ENCODE measurements at places on chromosomes 7 and 10. TPM values are rescaled to one million over a fixed set of nuclear protein-coding genes. Genes with fewer than 3 reads are reported as not detected.

- DNase-seq, result no peak
Observed at GRCh38 chr10:49118430-49119074, 3.2 kb upstream of the VSTM4 start.

GRCh38 chr7:40883826-40884225 is 749.0 kb downstream of the SUGCT start:
- DNase-seq, result no peak

- no peak for DNase-seq
Observed at GRCh38 chr10:103280506-103280905, 3.6 kb downstream of the INA start.

DNA sequence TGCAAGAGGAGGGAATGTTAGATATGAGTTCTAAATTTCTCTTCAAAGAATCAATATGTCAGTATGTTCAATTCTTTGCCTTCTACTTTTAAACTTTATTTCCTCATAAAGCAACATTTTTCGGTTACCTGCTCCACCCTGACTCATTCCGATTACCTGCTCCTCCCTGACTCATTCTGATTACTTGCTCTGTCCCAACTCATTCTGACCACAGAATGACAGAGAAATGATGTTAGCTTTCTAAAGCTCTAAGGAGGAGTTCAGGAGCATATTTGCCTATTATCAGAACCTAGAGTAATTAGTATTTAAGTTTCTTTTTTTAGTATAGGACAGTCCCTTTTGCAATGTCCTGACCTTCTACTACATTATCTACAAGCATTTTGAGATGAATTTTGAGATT is 24.5 kb upstream of the PPP1R9A start:
- no peak for DNase-seq

DNA sequence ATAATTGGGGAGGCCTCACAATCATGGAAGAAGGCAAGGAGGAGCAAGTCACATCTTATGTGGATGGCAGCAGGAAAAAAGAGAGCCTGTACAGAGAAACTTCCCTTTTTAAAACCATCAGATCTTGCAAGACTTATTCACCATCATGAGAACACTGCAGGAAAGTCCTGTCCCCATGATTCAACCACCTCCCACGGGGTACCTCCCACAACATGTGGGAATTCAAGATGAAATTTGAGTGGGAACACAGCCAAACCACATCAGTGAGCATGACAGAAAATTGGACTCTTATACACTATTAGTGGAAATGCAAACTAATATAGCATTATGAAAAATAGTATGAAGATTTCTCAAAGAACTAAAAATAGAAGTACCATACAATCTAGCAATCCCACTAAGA is 271.2 kb downstream of the MAGI2 start:
- DNase-seq, result no peak

GRCh38 chr10:28971255-28971654 is 293.9 kb downstream of the BAMBI start:
- no peak for DNase-seq

Gene FAM131B
- total RNA-seq, result 0.37 TPM
